ENCODE measurements at places on chromosomes 11 and 22. TPM values are rescaled to one million over a fixed set of nuclear protein-coding genes. Genes with fewer than 3 reads are reported as not detected.
A peak's percentile ranks its signal among the peaks of the same experiment; 100 is the strongest.

DNA sequence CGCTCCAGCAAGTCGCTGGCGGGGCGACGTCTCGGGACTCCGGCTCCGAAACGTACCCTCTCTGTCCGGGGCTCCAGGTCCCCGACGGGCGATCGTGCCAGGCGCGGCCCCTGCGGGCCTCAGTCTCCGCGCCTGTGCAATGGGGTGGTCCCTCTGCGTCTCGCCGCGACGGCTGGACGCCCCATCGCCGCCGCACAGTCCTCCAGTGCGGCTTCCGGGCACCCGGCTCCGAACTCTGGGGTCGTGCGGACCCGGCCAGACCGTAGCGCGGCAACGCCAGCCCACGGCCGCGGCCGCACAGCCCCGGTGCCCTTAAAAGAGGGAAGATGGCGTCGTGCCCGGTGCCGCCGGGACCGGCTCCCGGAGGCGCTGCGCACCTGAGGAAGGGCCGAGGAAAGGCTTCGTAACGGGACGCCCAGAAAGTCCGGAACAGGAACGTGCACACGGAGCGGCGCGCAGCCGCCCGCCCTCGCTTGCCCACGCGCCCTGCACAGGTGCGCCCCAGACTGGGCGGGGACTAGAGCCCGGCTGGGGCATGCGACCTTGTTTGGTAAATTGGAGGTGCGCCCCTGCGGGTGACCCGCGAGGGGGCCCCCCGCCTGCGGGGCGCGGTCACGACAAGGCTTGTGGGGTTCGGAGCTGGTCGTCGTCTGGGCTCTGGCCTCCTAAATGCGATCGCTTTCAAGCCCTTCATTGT is 525 bp downstream of the BIK start:
- DNase-seq: no peak

GRCh38 chr11:80282643-80283042 is 841.8 kb upstream of the TENM4 start:
- no peak for DNase-seq

- DNase-seq: peak; percentile 42
These were observed 1.2 kb downstream of the TSPO start for GRCh38 chr22:43152357-43153071.

GRCh38 chr11:1573077-1573902 is 1.2 kb upstream of the DUSP8 start:
- DNase-seq: no peak

Gene MMP3
- total RNA-seq: 0.71 TPM

Measured in SJCRH30 (cell line).